CD4-positive, alpha-beta T cell treated with Interleukin-21 for 1 hour (primary cell): ENCODE measurements at places on chromosomes 3 and 15.

DNA sequence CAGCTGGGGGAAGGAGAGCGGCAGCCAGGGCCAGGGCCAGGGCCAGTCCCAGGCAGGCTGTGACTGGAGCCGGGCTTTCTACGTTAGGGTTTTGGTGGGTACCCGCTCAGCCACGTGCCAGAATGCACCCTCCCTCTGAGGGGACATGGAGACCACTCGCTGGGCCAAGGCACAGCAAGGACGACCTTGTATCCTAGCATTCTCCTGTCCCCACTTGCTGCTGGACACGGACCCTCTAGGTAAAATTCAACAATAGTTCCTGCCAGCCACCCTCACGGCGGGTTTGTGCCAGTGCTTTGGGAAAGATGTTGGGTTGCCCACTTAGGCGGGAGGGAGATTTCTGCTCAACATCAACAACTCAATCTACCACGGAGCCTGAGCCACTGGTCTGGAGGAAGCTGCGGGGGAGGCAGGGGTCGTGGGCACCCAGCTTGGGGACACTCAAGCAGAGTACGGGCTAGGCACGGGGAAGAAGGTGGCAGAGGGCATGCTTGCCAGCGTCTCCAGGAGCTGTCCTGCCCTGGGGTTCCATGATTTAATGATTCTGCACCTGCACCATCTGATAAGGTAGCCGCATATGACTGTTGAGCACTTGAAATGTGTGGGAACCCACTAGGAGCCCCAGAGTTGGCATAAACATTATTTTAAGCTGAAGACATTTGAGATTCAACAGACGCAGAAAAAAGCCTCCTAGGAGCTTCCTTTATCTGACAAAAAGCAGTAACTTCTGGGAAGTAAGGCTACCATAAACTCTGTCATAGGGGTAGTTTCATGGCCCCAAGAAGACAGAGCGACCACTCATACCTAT is 22.5 kb upstream of the C15orf39 start:
- no peak for DNase-seq

- DNase-seq, result no peak
Measured at GRCh38 chr3:127214975-127215374, 22.0 kb downstream of the PRR23E start.

- DNase-seq, result no peak
Measured at GRCh38 chr3:37853691-37854413, 7.8 kb upstream of the CTDSPL start.

GRCh38 chr3:59440285-59441028 is 390.6 kb upstream of the CFAP20DC start:
- no peak for DNase-seq

GRCh38 chr3:124884474-124885101 is 2.6 kb downstream of the ITGB5 start:
- no peak for DNase-seq

GRCh38 chr15:37586011-37586583 is 348.3 kb upstream of the TMCO5A start:
- no peak for DNase-seq

DNA sequence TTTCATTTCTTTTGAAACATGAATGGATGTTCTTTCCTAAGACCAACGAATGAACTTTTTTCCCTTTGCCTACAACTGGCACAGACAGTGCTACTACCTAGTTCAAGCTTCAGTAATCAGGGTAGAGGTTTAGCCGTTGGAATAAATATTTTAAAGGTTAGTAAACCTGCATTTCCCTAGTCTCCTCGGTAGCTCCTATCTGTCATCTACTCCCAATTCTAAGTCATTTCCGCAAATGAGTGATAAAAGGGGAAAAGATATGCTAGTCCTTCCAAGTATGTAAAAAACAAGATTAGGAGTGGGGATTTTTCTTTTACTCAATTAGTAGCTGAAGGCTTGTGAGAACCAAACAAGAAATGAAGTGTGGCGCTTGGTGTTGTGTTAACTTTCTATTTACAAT is 15.2 kb downstream of the SLTM start:
- no peak for DNase-seq

GRCh38 chr3:79139395-79140068 is 628.3 kb downstream of the ROBO1 start:
- no peak for DNase-seq

- no peak for DNase-seq
Measured at GRCh38 chr15:74954515-74954914, 2.1 kb downstream of the RPP25 start.

DNA sequence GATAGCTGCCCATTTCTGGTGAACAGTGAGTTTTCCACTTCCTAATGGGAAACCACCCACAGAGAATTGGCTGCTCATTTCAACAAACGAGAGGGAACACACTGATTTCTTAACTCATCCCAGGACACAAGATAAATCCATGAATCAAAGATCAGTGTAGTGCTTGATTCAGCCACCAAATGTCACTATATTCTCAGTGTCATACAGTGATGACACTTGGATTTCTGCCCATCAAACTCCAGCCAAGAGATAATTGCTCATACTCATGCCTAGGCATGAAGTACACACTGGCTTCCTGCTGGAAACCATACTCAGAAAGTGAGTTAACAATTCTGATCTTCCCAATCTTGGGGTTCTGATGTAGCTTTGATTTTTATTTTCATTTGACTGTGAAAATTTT is 35.4 kb upstream of the GRM7 start:
- no peak for DNase-seq

GRCh38 chr3:195540027-195540426 is 3.1 kb downstream of the PPP1R2 start:
- no peak for DNase-seq

- no peak for DNase-seq
Measured at GRCh38 chr3:73536952-73537351, 87.8 kb downstream of the PDZRN3 start.
